ENCODE measurements at places on chromosomes 7 and 10. TPM values are rescaled to one million over a fixed set of nuclear protein-coding genes. Genes with fewer than 3 reads are reported as not detected.
A peak's percentile ranks its signal among the peaks of the same experiment; 100 is the strongest.

- DNase-seq: no peak
- peaks cover 11% of the 10 kb centered on the region for H3K4me1 ChIP-seq
- H3K27ac ChIP-seq: no peak overlapping the region
- no peaks in the 10 kb centered on the region for H3K36me3 ChIP-seq
Measured at GRCh38 chr10:118564652-118565051, 30.8 kb downstream of the PRLHR start.

The FAS gene
- total RNA-seq: 77.9 TPM

DNA sequence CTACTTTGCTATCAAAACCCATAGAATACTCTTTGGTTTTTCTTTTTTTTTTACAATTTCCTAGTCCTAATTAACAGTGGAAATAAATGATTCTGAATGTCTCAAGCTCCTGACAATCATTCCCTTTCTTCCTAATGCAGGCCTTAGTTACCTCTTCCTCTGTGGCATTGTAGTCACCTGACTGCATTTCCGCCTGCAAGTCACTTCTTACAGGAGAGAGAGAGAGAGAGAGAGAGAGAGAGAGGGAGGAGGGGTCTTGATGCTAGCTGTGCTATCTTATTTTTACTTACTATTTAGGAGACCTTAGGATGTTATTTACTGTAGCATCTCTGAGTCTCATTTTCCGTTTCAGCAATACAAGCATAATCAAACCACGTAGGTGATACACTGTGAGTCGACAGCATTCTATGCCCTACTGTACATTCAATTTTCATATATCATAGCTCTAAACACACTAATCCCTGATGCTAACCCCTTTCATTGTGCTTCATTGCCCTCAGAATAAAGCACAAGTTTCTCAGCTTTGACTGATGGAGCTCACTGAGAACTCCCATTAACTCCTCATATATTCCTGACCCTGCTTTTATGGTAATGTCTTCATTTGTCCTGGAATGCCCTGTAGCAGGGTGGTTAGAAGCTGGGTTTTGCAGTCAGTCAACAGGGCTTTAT, 1237.3 kb downstream of the XPNPEP1 start:
- no peaks in the 10 kb centered on the region for H3K27me3 ChIP-seq
- no peak overlapping the region for H3K27ac ChIP-seq
- no peaks in the 10 kb centered on the region for H3K36me3 ChIP-seq
- H3K4me1 ChIP-seq: no peaks in the 10 kb centered on the region

GRCh38 chr7:69630292-69630691, 32.0 kb downstream of the AUTS2 start:
- H3K36me3 ChIP-seq: no peaks in the 10 kb centered on the region
- H3K27ac ChIP-seq: no peak overlapping the region
- H3K27me3 ChIP-seq: no peaks in the 10 kb centered on the region
- DNase-seq: no peak

GRCh38 chr10:129615921-129616525, 149.0 kb downstream of the MGMT start:
- H3K27me3 ChIP-seq: no peaks in the 10 kb centered on the region
- H3K4me1 ChIP-seq: no peaks in the 10 kb centered on the region
- no peak overlapping the region for H3K4me3 ChIP-seq
- H3K27ac ChIP-seq: no peak overlapping the region

The FRMD4A gene
- total RNA-seq: 2.7 TPM

The RAPGEF5 gene
- total RNA-seq: 0.50 TPM

The PLAU gene
- total RNA-seq: 1.6 TPM

The PAXIP1 gene
- total RNA-seq: 23.1 TPM

- no peak for DNase-seq
- H3K27me3 ChIP-seq: no peaks in the 10 kb centered on the region
- no peaks in the 10 kb centered on the region for H3K4me1 ChIP-seq
Measured at GRCh38 chr7:122155566-122155965, 11.5 kb upstream of the AASS start.

The SPDYE11 gene
- not detected for total RNA-seq

- H3K36me3 ChIP-seq: no peaks in the 10 kb centered on the region
- no peaks in the 10 kb centered on the region for H3K4me1 ChIP-seq
- H3K4me3 ChIP-seq: no peak overlapping the region
- DNase-seq: no peak
Measured at GRCh38 chr7:75656740-75657139, 82.0 kb downstream of the HIP1 start.

GRCh38 chr7:7772397-7772821, 54.0 kb upstream of the RPA3 start:
- H3K4me1 ChIP-seq: peaks cover 13% of the 10 kb centered on the region
- no peaks in the 10 kb centered on the region for H3K27me3 ChIP-seq
- H3K4me3 ChIP-seq: peak overlapping the region; percentile 21
- no peak overlapping the region for H3K27ac ChIP-seq
- no peaks in the 10 kb centered on the region for H3K36me3 ChIP-seq
- DNase-seq: no peak

DNA sequence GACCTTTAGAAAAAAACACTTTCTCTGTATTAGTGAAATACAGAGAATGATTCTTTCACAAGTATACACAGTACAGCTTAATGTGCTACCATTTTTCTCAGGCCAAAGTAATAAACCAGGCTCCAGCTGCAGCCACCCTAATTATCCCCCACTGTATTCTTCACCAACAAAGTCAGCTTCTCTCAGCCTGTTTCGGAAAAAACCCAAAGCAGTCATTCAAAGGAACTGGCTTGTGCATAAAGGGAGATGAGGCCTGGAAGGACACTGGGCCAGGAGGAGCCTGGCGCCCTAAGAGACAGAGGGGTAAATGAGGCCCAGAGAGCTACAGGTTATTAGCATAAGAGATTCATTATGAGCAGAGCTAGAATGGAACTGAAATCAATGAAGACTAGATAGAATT, 9.2 kb downstream of the USP54 start:
- no peaks in the 10 kb centered on the region for H3K4me1 ChIP-seq
- H3K4me3 ChIP-seq: no peak overlapping the region
- no peak for DNase-seq
- no peaks in the 10 kb centered on the region for H3K36me3 ChIP-seq

Measured in CD8-positive, alpha-beta memory T cell (primary cell).